MV-4-11 (cell line): ENCODE measurements at places on chromosomes 3 and 15.
A peak's percentile ranks its signal among the peaks of the same experiment; 100 is the strongest.

DNA sequence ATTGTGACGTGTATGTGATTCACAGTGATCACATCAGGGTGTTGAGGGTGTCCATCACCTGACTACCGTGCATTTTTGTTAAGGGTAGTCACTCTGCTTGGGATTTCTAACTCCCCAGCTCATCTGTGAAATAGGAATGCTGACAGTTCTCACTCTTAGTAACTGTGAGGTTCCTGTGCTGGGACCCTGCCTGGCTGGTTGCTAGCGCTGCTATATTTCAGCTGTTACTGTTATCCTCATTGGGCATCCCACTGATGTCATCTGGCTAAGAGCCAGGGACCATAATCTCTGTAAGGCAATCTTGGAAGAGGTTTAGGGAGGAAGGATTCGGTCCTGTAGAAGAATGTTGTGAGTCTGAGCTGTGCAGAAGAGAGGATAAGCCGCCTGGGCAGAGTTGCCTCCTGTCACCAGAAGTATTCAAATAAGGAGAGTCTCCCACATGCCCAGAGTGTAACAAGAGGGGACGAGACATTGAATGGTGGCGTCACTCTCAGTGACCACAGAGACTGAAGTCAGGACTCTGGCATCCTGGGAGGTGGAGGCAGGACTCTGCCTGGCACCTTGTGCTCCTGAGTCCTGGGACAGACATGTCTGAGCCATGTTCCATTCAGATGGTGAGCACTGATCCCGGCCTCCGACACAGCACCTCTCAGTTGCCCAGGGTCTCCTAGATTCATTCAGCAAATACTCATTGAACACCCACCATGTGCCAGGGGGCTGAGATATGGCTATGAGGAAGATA, 52.2 kb downstream of the FBLN2 start:
- DNase-seq: no peak

DNA sequence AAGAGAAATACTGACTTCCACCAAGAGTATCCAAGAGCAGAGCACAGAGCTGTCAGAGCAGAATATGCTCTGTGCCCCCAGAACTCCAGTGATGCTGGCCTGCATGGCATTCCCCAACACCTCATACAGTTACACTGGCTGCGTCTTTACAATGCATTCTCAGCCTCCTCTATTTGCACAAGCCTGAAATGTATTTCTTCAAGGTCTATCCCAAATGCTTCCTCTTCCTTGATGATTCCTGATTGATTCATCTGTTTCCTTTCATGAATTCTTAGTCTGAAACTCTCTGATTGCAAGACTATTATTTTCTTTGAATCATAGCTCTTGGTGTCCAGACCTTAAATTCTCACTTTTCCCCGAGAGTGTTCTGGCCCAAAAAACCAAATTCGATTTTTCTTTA, 664.7 kb downstream of the MECOM start:
- DNase-seq: no peak

- no peak for DNase-seq
Observed at GRCh38 chr3:141814375-141814774, 51.2 kb downstream of the GRK7 start.

- peak; percentile 62 for DNase-seq
Observed at GRCh38 chr3:49805897-49806701, 3.0 kb downstream of the INKA1 start.

- no peak for DNase-seq
Observed at GRCh38 chr3:23805210-23805632, 534 bp upstream of the UBE2E1 start.

DNA sequence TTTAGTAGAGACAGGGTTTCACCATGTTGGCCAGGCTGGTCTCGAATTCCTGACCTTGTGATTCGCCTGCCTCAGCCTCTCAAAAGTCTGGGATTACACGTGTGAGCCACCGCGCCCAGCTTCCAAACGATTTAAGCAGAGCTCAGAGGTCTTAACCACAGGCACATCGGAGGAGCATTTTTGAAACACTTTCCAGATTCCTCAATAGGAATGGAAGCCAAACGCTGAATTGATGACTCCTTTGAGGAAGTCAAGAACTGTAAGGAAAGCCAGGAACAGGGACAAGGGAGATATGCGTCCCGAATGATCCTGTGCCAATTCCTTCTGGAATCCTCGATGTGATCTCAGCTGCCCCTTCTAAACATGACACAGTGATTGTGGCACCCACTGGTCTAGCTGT, 40.0 kb downstream of the TRH start:
- DNase-seq: no peak

GRCh38 chr3:193640728-193641439, 47.9 kb downstream of the OPA1 start:
- DNase-seq: no peak

- DNase-seq: no peak
Observed at GRCh38 chr3:111859061-111859973, at the start of gene PHLDB2. Gene PHLDB2 (plus strand): TSS chr3:111859265. CDS start chr3:111884078, 24,813 bp downstream.
